ENCODE measurements at places on chromosomes 2 and 18.

GRCh38 chr2:227817850-227818674 is 4.4 kb downstream of the CCL20 start:
- DNase-seq, result peak; percentile 65

GRCh38 chr18:74623047-74623816 is 25.6 kb downstream of the ZNF407 start:
- no peak for DNase-seq

DNA sequence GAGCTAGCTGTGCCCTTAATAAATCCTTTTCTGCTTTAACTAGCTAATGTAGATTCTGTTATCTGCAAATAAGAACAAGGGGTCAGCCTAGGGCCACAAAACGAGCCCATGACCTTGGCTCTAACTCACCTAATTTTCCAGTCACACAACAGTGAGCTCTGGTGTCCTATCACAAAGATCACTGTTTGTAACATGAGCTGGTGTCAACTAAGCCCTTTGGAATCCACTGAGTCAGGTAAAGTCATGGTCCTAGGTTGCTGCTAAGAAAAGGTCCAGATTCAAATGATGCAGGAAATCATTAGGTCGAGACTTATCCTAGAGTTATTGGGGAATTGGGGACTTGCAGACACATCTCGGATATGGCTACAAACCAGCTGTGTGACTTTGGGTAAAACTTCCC is 49.9 kb downstream of the ST8SIA5 start:
- no peak for DNase-seq

DNA sequence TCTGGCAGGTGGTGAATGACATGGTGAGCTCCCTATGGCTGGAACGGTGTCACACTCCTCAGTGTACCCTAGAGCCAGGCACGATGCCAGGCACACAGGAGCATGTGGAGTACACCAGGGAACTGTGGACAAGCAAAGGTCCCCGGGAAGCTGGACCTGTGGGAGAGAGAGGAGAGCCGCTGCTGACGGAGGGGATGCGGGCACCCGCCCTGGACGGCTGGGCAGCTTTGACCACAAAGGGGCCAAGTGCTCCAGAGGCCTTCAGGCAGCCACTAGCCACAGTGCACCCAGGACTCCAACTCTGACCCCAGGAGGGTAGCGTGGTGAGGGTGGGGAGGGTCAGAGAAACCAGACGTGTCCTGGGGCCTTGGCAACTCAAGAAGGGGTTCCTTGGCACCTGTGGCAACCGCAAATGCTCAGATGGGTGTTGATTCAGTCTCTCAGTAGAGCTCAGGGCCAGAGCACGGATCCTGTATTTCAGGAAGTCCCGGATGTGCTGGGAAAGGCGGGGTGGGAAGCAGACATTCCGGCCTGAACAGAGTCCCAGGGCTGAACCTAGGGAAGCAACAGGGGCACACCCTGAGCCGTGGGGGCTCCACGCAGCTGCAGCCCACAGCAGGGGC is 2.3 kb upstream of the MAB21L4 start:
- DNase-seq, result no peak

DNA sequence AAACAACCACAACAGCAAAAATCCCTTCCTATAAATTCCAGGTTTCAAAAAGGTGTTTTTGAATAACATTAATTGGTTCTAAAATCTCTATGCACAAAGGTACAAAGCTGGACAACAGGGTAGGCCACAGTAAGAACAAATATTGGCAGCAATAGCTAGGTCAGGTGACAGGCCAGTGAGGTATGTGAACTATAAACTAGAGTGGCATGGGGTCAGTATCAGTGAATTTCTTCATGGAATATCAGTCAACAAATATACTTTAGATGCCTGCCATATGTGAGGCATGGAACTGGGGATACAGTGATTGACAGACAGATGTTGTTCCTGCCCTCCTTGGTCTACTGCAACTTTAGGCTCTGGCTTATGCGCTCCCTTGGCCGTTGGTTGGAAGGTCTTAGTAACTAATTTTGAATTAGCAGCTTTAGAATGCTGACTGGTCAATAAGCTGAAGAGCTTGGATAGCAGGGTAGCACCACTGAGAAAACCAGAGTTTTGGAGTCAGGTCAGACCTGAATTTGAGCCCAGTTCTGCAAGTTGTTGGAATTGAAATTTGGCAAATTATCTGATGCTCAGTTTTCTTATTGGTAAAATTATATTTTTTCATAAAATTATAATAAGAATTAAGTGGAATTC is 2.3 kb upstream of the EPC2 start:
- no peak for DNase-seq

DNA sequence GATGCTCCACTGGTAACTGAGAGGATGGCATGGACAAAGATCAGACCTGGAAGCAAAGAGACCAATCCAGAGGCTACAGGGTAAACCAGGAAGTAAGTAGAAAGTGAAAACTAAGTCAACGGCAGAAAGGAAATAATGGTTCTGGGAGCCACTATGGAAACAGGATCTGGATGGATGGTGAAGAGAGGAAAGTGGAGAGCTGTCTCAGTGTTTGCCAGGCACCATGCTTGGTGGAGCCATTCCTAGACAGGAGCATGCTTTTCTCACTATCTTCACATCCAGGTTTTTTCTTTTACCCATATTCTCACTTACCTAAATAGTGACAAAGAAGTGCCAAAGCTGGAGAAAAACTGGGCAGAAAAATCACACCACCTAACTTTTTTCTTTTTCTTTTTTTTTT is 22.2 kb downstream of the ZNF521 start:
- DNase-seq, result no peak

- no peak for DNase-seq
Measured at GRCh38 chr2:36482576-36483214, 115.3 kb downstream of the FEZ2 start.

- no peak for DNase-seq
Measured at GRCh38 chr2:109129356-109129920, 433 bp downstream of the SH3RF3 start.

- DNase-seq, result no peak
Measured at GRCh38 chr2:85438201-85439024, 19.9 kb downstream of the SH2D6 start.

- no peak for DNase-seq
Measured at GRCh38 chr2:37782721-37783371, 111.4 kb upstream of the CDC42EP3 start.

- DNase-seq, result no peak
Measured at GRCh38 chr2:230048010-230048671, 20.6 kb downstream of the SLC16A14 start.

- DNase-seq, result no peak
Measured at GRCh38 chr2:196586511-196586991, 53.0 kb upstream of the CCDC150 start.

DNA sequence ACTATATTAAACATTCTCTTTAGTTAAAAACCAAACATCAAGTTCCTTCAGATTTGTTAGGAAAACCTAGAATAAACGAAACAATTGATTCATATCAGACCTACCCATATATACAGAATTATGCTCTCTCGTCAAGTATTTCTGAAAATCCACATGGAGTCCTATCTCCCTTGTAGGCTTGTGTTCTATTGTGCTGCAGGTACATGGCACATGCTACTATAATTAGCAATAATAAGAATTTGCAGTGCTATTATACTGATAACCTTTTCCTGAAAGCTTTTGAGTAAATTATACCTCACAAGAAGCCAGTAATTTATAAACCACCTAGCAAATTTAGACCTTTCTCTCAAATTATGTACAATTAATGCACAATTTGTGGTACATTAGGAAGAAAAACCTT is 158.6 kb upstream of the STK17B start:
- no peak for DNase-seq

DNA sequence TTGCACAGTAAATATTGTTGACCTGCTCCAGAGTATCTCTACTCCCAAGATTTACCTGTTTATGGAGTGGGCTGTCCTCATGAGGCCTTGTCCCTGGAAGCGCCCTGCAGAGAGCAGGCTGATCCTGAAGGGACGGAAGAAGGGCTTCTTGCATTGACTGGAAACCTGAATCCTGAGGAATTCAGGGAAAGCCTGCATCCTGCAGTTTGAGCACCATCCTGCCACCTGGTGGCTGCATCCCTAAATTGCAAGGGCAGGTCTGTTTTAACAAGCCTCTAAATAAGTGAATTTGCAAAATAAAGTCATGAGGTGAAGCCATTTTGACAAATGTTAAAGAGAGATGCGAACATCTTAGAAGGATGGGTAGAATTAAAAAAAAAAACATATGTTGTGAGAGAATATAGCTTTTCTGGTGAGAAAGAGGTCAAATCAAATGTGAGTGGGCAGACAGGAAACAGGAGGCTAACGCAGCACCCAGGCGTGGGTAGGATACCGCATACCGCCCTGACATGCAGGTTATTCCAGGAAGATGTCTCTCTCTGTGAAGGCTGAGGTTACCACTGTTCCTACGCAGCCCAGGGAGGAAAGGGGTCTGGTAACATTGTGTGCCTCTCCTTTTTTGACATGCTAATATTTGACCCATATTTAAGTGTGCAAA is 754.9 kb downstream of the RNF144A start:
- DNase-seq, result peak; percentile 42

DNA sequence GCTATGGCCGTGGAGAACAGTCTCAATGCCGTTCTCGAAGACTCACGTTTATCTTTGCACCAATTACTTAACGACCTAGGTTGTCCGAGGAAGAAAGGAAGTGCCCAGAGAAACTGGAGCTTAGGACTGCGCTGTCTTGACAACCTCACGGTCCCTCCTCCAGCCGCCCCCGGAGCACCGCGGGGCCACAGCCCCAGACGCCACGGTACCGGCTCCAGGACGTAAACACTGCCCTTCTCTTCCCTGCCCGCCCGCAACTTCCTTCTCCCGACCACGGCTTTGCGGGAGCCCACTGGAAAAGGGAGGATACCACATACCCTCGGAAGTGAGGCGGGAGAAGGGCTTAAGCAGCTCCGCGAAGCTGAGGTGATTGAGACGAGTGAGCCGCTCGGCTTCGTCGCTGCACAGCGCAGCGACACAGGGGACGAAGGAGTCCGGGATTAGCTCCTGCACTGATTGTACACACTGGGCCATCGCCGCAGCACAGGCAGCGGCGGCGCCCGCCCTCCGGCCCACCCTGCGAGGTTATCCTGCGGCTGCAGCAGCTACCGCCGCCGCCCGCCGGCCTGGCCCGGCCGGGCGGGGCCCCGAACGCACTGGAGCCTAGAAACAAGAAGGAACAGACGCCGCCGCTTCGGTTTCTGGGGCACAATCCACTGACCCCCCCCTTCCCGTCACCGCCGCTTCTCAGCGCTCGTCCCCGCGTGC is 483 bp downstream of the TRAPPC8 start:
- DNase-seq, result peak; percentile 81

- no peak for DNase-seq
Measured at GRCh38 chr2:211688196-211688595, 850.4 kb downstream of the ERBB4 start.

DNA sequence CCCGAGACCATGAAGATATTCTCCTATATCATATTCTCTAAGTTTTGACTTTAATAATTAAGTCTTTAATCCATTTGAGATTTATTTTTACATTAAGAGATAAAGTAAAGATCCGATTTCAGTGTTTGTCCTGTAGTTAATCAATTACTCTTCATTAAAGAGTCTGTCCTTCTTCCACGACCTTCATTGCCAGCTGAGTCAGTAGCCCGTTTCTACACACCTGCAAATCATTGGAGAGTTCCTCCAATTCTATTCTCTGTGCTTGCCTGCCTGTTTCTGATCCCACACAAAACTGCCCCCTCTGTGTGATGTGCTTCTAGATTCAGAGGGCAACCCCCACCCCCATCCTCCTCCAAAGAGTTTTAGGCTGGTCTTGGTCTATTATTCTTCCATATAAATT is 119.2 kb downstream of the KCNF1 start:
- DNase-seq, result no peak

- no peak for DNase-seq
Measured at GRCh38 chr2:162017233-162017632, 56.8 kb downstream of the DPP4 start.

DNA sequence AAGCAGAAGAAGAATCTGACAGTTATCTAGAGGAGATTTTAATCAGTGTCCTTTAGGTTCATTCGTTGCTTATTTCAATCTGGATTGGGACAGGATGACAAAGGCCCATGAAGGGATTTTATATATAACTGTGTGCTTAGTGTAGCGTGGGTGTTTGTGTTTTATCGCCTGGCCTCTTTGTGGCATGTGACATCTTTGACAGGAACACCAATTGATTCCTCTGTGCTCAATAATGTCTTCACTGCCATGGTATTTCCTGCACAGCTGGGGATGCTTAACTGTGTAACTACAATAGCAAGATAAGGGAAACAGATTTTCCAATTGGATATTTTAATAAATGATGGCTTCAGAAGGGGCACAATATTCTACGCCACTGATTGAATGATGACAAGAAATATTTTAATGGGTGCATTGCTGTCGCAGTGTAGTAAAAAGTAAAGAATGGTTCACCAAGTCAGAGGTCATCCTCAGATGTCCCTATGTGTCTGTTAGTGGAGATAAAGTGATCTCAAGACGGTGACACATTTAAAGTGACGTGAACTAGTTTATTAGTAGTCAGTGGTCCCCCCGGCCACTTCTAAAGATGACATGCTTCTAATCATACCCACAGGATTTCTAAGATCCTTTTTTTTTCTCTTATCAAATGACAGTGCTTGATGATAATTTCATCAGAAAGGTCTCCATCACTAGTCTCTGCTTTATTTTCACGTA is 160.4 kb downstream of the AGAP1 start:
- DNase-seq, result no peak

DNA sequence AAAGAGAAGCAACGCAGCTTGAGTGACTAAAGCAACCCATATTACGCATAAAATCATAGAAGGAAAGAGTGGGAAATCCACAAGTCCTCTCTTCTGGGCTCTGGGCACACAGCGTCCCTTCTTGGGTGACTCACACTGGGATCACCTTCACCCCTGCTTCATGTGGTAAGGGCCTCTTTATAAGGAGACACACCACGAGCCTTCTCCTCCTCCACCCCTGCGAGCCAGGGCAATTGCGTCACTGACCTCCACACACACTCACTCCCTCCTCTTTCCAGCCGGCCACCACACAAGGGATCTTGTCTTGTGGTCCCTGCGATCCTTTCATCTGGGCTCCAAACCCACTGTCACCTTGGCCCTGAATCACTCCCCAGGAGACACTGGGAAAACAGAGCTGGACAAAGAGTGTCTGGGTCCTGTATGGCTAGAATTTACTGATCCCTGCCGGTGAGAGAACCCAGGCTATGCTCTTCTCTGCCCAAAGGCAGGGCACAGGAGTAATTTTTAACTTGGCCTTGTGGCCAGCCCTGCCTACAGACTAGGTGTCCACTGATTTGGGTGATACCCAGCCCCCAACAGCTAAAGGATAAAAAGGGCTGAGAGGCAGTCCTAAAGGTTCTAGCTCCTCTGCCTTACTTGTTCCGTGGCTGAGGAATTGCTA is 35.3 kb downstream of the NHEJ1 start:
- no peak for DNase-seq

GRCh38 chr2:98347298-98348065 is 1.2 kb downstream of the CNGA3 start:
- no peak for DNase-seq

All from stimulated activated effector memory CD8-positive, alpha-beta T cell treated with anti-CD3 and anti-CD28 coated beads, Interleukin-12 subunit alpha, Interleukin-12 subunit beta, amount 100 ng/mL, for 72 hours (primary cell).